ENCODE measurements at places on chromosomes 1 and 21.

GRCh38 chr1:36782785-36783184 lies 251.5 kb downstream of the GRIK3 start:
- DNase-seq, result no peak

DNA sequence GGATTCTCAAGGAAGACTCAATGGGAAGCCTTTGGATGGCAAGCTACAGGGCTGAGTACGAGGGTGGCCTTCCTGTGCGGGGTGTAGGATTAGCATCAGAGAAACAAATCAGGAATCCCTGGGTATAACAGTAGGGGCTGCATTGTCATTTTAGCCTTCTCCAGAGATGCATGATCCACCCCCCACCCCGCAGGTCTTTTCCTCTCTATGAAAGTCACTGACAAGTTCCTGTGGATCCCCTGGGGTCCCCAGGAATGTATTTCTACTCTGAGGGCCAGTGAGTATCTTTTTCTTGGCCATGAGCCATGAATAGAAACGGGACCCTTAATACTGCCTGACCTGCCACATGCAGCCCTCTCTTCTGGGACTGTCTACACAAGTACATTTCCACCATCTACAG lies 473.0 kb upstream of the VAMP3 start:
- DNase-seq, result no peak

GRCh38 chr1:153617663-153618062 lies 1.5 kb upstream of the S100A14 start:
- peak; percentile 34 for DNase-seq

GRCh38 chr1:25247829-25248754 lies 838 bp upstream of the RSRP1 start:
- DNase-seq, result no peak

DNA sequence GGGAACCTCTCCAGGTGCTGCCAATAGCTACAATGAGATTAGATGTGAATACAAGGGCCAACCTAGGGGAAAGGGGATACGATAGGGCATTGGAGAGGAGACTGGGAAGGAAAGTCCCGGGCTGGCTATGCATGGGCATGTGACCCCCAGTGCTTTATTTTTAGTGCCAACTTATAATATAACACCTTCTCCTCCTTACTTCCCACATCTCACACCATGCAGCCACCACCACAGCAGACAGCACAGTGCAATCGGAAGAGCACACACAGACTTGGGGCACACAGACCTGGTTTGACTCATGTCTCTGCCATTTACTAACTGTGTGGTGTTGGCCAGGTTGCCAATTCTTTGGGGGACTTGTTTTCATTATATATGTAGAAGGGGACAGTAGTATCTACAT lies 85.4 kb downstream of the TOMM20 start:
- DNase-seq, result no peak

- DNase-seq, result no peak
Measured at GRCh38 chr1:232020352-232020751, 393.8 kb downstream of the DISC1 start.

GRCh38 chr1:56068210-56068609 lies 511.2 kb downstream of the PLPP3 start:
- peak; percentile 27 for DNase-seq

GRCh38 chr1:161357073-161357472 lies 10.6 kb downstream of the CFAP126 start:
- DNase-seq, result peak; percentile 8

GRCh38 chr1:56331207-56331891 lies 248.0 kb downstream of the PLPP3 start:
- DNase-seq, result no peak

DNA sequence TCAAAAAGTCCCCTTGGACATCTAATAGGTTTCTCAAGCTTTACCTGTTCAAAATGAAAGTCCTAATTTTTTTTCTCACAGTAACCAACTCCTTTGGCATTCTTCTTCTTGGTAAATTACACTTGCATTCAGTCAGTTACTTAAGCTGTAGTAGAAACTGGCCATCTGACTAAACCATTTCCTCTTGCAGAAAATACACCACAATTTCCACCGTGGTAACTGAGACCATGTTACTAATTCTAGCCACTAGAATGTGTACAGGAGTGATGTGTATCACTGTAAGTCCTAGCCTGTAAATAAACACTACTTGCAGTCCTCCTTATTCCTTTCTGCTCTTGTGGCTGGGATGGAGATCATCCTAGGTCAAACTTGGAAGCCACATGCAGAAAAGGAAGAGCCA lies 965.4 kb upstream of the TMPRSS15 start:
- DNase-seq, result no peak

DNA sequence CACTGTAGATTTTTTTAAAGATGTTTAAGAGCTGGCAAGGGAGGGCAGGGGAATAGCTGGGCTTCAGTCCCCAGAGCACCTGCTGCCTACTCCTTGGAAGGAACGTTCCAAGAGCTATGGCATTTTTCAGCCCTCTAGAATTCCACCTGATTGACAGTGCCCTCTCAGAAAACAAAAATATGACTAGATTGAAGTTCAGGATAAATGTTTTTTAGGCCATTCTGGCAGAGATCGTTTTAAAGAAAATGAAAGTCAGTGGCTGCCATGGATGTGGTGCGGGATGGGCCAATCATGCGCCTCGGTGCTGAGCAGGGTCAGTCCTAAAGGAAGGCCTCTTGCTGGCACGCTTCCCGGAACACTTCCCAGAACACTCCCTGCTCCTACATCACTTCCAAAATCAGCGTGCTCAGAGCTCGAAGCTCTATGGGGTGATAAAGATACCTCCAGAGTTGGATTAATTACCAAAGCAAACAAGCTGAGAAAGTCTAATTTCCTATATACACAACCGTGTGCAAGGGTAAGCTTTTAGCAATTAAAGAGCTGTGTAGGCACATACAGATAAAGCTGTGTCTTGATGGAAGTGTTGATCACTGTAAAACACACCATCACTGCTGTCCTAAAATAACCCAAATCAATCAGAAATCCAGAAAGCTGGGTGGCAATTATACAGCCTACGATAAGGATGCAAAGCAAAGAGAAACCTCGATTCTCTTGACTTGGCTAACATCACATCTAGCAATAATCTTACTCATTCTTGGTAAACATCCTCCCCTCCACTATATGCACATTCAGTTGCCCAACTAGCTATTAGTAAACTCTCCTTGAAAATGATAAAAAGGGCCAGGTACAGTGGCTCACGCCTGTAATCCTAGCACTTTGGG lies 34.6 kb downstream of the TGFBR3 start:
- DNase-seq, result peak; percentile 71

- peak; percentile 91 for DNase-seq
Measured at GRCh38 chr1:247357781-247358211, 26.1 kb upstream of the ZNF496 start.

DNA sequence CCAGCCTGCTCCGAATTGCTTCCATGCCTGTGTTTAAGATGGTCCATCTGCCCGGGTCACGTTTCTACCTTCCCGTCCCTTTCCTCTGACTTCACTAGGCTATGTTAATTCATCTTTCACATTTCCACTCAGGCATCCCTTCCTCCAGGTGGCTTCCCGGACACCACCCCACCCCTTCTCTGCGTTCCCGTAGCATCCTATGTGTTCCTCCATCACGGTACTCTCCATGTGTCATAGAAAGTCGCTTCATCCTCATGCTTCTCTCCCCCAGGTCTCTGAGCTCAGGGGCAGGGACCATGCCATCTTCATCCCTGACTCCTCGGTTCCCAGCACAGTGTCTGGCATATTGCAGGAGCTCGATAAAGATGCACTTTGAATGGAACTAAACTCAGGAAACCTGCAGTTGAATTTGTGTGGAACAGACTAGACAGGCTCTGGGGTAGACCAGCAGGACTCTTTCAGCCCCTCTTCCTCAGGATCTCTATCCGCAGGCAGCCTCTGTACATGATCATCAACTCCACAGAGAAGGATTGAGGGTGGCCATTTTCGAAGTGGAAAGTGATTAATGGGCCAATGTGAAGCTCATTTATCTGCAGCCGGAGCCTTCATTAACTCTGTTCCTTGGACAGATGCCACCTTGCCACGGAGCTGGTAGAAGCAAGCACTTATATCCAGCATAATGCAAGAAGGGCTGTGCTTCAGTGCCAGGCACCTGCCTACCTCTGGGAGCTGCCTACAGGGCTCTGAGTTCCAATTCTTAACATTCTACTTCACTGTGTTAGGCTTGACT lies 9.1 kb downstream of the C1orf226 start:
- DNase-seq, result no peak

DNA sequence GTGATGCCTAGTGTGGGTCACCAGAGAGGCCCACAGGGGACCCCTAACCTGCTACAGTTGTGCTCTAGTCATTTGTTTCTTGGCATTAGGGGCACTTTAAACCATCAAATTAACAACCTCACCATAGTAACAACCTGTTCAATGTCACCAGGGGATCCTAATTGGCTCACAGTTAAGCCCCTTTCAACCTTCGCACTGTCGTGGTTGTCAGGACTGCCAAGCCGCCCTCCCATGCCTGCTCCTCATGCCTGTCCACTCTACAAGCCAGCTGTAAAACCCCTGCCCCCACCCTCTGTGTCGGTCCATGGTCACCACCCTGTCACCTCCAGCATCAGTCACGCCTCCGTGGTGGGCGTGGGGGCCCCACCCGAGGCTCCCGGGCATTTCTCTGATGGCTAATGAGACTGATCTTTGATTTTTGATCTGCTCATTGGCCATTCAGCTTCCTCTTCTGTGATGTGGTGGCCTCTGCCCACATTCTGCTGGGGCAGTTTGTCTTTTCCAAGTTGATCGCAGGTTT lies 96.6 kb downstream of the WDR4 start:
- no peak for DNase-seq
